ENCODE measurements at places on chromosomes 6 and 20.

DNA sequence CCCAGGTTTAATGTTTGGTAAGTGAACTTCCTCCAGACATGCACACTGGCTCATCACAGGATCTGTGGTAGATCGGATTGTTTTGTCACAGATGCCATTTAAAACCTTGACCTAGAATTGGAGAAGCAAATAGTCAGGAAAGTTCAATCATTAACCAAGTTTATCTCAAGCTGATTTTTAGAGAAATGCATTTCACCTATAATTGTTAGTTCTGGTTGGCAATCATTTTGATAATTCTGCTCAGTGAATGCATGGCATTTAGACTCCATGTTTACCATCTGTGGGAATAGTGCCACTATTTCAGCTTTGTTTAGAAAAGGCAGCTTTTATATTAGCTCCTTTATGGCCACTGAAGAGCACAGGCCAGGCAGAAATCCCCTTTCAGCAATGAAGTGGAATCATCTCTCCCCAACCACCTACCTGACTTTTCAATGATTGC, 73.9 kb upstream of the IPCEF1 start:
- DNase-seq = no peak

GRCh38 chr6:14621518-14621917, 503.9 kb downstream of the CD83 start:
- DNase-seq = no peak

DNA sequence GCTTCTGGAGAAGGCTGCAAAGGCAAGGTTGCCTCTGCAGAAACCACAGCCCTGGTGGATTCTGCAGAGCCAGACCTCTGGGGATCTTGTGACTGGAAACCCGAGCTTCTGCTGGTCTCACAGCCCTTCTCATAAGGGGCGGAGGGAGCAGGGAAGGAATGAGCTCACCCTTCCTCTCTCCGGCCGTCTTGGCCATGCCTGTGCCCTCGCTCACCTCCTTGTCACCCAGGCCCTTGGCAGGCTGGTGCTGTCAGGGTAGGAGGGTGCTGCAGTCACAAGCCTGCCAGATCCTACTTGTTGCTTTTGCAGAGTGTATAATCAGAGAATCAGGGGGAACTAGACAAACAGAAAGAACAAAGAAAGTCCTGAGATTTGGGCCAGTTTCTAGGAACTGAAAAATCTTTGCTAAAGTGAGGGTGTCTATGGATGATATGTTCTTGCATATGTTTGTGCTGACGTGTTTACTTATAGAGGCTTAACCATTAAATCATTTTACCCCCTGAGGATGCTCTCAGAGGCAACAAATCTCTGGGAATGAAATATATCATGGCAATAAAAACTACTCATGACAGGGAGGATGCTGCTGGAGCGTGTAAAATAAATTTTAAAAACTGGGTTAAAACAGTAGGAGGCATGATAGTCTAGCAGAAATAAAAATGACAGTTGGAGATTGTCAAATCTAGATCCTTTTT, 244.9 kb upstream of the SOX4 start:
- no peak for DNase-seq

DNA sequence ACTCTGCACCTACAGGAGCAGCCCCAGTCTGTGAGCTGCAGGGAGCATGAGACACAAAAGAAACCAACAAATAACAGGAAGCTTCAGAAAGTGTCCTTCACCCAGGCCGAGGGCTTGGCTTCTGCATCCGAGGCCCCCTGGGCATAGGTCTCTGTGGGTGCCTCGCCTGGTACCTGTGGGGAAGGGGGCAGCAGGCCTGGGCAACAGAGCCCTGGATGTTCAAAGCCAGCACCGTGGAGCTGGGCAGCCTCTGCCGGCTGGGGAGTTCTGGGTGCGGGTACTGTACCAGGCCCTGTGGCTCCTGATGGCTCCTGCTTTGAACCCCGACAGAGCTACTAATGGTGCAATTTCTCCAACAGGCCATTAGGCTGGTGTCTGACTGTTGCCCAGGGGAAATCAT, 55.7 kb downstream of the TMEM242 start:
- no peak for DNase-seq

- DNase-seq = no peak
These were observed 42.8 kb upstream of the FAM135A start for GRCh38 chr6:70370496-70370895.

GRCh38 chr6:27893836-27894807, 18.1 kb downstream of the OR2B2 start:
- DNase-seq = no peak

DNA sequence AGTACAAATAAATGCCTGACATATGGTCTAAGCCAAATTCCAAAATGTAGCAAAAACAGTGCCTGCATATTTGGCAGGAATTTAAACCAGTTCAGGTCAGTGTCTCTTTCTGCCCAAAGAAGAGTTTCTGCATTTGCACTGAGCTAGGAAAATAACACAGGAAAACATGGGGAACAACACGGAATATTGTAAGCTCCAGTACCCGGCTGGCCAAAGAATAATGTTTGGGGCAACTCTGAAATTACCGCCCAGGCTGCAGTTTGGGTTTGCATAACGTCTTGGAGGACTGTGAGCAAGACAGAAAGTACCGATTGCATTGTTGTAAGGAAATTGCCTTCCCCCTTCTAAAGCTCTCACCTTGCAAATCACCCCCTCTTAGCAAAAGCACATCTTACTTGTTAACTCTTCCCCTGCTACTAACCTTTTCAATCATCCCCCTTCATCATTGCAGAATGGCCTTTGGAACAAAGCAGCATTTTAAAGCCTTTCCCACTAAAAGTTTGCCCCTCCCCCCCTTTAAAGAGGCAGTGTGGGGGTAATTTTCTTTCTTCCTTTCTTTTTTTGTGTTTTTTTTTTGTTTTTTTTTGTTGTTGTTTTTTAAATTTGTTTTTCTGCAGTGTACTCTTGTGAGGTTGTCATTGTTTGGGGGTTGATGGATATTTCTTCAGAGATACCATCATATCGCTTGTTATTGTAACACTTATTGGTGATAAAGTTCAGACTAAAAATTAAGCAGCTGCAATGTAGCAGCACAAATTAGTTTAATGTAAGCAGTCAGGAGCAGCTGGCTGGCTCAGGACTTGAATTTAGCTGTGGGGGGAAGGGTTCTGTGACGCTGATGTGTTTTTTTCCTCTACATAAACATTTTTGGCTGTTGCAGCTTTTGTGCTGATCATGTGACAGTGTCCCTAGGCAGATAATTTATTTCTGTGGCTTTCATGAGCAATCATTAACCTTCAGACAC, 100.0 kb upstream of the CITED2 start:
- DNase-seq = peak; percentile 5

DNA sequence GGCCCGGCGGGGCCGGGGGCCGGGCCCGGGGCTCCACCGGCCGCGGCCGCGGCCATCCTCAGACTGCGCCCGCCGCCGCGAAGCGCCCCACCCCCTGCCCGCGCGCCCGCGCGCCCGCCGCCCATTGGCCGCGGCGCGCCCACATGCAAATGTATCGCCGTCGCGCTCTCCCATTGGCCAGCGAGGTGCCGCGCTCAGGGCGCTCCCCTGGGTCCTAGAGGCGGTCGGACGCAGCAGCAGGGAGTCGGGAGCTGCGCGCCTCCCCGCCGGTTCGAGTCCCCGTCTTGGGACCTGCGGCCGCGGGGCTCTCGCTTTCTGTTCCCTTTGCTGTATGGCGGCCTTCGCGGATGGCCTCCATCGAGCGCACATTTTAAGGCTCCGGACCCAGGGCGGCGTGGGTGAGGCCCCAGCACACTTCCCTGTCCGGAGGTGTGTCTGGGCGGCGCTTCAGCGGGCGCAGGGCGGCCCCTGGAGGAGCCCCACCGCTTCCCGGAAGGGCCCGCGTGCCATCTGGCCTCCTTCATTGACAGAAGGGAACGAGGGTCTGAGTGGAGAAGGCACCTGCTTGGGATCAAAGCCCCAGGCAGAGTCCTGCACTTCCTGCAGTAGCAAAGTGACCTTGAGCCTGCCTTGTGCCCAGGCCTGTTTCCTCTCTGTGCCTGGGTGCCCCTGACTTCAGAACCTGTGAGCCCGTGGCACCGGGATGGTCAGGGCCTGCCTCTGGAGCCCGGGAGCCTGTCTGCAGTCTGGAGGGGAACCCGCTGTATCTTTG, at the start of gene CABLES2:
Gene CABLES2 (minus strand): TSS at position 65 of the 772 bp plus-strand sequence. CDS start 9 bp downstream, at position 56.
- peak; percentile 100 for DNase-seq

GRCh38 chr6:96150431-96150830, 134.7 kb downstream of the FUT9 start:
- DNase-seq = no peak

- DNase-seq = no peak
These were observed 95.3 kb downstream of the CLVS2 start for GRCh38 chr6:123091091-123091895.

- DNase-seq = no peak
These were observed 95.3 kb upstream of the C6orf118 start for GRCh38 chr6:165404697-165405096.

DNA sequence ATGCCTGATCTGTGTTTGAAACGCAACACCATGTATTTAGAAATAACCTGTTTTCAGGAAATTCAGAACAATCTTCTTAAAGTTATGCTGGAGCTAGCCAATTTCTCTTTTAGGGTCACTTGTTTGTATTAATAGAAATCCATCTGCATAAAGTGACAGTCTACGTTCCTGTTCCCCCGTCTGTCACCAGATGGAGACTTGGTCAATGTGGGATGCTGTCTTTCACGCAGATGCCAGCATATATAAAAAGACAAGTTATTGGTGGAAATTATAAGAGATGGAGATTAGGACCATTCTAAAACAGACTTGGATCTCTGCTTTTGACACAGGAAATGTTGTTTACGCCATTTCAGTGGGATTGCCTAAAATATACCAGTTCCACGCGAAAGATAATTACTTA, 162.5 kb upstream of the STMND1 start:
- DNase-seq = no peak

DNA sequence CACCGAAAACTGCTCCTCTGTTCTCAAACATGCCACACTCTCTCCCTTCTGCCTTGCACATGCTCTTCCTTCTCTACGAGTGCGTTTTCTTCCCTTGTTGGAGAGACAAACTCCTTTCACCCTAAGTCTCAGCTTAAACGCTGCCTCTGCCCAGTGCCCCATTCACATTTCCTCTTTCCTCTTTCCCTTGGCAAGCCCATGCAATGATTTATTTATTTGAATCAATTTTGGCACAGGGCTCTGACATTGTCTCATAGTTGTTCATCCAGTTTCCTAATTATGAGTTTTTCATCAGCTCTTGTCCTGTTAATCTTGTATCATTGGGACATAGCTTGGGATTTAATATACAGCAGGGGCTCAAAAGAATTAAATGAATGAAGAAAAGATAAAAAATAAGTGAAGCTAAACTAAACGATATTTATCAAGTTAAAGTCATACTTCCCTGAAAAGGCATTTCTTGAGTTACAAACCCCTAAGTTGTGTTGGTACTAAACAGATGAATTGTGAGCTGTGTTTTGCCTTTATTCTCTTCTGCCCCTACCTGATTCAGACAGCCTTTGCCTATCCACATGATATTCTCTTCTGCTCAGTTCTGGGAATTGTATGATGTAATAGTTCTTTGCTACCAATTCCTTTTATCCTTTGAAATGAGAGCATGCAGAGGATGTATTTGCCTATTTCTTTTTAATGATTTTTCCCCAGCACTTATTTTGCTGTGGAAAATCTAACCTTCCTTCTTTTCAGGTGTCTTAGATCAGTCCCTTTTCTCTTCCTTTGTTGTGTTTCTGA, 704.4 kb downstream of the UTRN start:
- no peak for DNase-seq

DNA sequence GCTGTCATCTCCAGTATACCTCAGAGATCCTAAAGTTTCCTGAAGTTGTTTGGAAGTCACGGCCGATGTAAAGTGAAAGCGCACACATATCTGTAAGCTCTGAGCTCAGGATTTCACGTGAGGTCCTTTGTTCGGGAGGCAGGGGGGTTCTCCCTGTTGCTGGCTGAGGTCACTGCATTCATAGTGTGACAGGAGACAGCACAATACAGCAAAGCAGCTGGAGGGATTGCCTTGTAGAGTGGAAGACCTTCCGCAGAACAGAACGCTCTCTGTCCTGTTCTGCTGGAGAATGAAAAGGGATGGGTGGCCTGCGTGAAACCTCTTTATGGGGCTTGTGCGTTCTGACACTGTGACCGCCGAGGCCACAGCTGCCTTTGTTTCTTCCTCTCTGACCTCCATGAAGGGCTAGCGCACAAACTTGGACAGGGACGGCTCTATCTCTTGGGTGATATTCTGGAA, 13.4 kb upstream of the SERPINB1 start:
- DNase-seq = no peak

- DNase-seq = no peak
These were observed 700.7 kb downstream of the PRKN start for GRCh38 chr6:162026843-162027242.

- DNase-seq = no peak
These were observed 18.7 kb downstream of the DEK start for GRCh38 chr6:18245642-18246041.

GRCh38 chr20:63156221-63156671, 59.7 kb downstream of the YTHDF1 start:
- no peak for DNase-seq

DNA sequence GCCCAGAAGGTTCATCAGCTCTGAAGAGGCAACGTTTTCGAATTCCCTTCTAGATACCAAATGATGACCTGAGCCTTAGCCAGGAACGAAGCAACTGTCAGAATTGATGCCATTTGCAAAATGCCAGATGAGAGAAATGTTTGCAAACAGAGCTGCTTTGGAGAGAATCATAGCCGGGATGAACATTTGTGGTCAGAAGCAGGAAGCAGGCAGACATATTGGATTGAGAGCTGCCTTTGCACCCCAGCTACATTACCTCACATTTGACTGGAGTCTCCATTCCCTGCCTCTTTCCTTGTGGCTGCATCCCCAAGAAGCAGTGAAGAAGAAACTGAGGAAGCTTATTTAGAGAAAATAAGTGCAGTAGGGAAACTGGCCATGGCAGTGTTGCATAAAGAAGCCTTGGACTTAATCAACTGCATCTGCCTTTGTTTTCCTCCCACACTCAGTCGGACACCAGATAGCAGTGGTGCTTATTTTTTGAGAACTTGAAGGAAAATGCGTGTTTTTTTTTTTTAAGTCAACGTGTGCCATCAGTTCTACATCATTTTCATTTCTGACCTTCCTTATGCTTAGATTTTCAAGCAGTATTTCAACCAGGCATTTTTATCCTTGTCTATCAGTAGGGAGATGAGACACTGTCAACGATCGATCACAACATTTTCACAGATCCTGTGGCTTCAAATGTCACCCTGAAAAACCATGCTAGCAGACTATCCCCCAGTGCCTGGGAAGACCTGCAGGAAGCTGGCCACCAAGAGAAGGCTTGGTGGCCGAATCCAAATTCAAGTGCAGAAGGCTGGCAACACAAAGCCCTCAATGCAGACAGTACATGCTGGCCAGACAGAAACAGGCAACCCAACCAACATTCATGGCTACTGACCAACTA, 541.2 kb upstream of the JARID2 start:
- no peak for DNase-seq

GRCh38 chr6:123507582-123507981, 129.2 kb downstream of the TRDN start:
- no peak for DNase-seq

DNA sequence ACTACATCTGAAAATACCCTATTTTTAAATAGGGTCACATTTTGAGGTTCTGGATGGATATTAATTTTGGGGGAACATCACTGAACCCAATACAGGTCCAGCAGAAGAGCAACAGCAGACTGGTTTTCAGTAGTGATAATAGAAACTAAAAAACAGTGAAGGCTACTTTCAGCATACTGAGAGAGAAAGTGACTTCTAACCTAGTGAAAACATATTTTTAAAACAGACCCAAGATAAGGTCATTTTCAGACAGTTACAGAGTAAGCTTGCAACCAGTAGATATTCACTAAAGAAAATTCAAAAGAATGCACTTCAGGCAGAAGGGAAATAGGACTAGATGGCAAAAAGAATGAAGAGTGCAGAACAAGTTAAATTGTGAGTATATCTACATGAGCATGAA, 42.0 kb upstream of the TMEM244 start:
- DNase-seq = no peak

Data from GM19239 (cell line).